ENCODE measurements at places on chromosomes 5 and 9. TPM values are rescaled to one million over a fixed set of nuclear protein-coding genes. Genes with fewer than 3 reads are reported as not detected.

The SLC44A1 gene
- total RNA-seq, result 47.0 TPM

The CLK4 gene
- total RNA-seq, result 15.1 TPM

The TMEM215 gene
- not detected for total RNA-seq

The HMHB1 gene
- not detected for total RNA-seq

The GGTA1 gene
- total RNA-seq, result not detected

Data from A172 (cell line).